Left renal pelvis (tissue), 4 donors: ENCODE measurements at places on chromosomes 7 and 10. TPM values are rescaled to one million over a fixed set of nuclear protein-coding genes. Genes with fewer than 3 reads are reported as not detected.

DNA sequence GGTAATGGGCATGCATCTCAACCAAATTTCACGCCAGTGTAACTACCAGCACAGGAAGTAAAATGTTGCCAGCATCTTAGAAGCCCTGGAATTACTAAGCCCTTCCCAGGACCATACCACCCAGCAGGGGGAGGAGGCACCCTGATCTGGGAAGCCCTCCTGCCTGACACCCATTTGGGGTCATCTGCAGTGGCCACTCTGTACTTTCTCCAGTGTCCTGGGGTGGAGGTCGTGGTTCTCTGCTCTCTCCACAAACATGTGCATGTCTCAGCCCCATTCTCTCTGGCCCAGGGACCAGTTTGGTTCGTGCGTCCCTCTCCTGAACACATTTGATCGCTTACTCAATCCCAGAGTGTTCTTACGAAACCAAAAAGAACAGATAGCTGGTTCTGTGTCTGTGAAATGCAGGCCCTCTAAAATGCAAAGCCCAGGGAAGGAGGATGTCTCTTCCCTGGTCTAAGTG, 9.4 kb upstream of the LRRC27 start:
- DNase-seq: no peak

- DNase-seq: no peak
Observed at GRCh38 chr7:106080300-106080987, 31.7 kb downstream of the SYPL1 start.

- DNase-seq: no peak
Observed at GRCh38 chr7:534959-535358, 15.3 kb upstream of the PDGFA start.

DNA sequence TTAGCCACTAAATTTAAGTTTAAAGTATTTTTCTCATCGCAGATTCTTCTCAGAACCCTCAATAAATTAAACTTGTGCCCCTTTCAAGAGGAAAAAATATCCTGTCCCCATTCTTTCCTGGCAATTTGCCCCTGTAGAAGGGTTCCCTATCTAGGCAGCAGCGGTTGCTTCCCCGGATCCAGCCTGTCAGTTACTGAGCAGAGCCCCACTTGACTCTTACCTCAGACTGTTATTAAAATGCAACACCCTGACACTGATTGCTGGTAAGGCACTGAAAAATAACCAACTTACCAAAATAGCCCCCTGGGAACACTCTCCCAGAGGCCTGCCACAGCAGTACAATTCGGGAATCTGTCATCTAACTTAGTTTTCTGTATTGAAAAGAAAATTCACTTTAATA, 13.9 kb downstream of the LMTK2 start:
- DNase-seq: no peak

DNA sequence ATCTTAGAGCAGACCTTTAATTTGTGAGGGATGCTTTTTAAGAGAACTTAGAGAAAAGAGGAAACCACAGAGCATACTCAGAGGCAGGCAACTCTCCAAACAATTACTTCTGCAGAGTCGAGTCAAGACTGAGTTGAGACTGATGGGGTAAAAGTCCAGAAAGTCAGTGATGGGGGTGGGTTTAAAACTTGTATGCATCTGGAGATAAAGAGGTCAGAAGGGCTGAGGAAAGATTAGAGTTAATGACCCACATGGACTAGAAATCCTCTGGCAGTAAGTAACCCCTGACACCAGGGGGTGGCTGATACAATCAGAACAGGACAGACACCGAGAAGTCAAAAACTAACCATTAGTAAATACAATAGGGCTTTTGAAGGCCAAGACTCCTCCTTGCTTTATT, 42.4 kb upstream of the SEPTIN7 start:
- no peak for DNase-seq

DNA sequence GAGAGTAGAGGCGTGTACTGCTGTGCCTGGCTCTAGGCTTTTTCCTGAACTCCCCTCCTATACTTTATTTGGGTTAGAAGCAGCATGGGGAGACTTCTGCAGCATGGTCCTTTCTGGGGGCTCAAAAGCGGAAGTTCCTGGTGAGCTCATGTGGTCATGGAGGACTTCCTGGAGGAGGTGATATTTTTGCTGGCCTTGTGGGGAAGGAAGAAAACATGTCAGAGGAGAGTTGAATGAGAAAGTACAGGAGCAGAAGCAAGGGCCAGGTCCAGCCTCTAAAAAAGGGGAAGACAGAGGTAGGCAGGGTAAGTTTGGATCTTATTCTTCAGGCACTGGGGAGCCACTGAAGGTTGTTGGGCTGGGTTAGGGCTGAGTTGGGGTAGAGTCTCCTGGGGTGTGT, 45.5 kb downstream of the CASTOR2 start:
- DNase-seq: no peak

DNA sequence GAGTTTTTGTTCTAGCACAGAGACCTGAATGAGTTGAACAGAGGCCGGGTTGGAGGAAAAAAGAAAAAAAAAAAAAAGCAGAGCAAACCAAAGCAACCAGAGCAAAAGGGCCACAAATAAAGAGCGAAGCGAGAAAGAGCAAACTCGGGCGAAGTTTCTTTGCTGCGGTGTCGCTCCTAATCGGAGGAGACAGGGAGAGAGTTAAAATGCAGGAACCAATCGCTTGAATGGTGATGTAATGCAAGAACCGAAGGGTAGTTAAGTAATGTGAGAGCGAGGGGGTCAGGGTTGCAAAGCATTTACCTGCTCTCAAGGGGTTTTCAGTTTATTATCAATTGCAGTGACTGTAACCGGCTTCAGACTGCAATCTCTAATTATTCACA, 271.7 kb downstream of the TRIL start:
- DNase-seq: no peak

DNA sequence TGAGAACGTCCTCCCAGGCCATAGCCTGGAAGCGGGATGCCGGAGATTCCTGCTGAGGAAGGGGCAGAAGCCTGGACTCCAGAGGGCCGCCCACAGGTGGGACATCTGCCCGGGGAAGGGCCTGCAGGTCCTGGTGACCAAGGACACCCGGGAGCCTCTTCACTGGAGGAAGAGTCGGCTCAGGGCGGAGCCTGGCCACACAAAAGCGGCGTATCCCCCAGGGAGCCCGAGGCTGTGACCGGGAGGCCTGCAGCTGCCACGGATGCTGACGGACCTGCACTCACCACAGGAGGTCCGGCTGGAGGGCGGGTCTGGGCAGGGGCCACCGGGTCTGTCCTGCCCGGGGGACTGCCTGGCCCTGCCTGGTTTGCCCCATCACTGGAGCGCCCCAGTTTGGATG, 15.5 kb upstream of the ADGRA1 start:
- no peak for DNase-seq

The PLPP4 gene
- polyA plus RNA-seq: 6.2 TPM

The POLR3A gene
- polyA plus RNA-seq: 18.6 TPM

The OPALIN gene
- not detected for polyA plus RNA-seq

The SIRT1 gene
- 40.3 TPM for polyA plus RNA-seq

The LIMK1 gene
- 23.1 TPM for polyA plus RNA-seq
